ENCODE measurements at places on chromosomes 13 and 19.

GRCh38 chr13:73411067-73411809 lies 352.4 kb downstream of the KLF5 start:
- no peak for DNase-seq

DNA sequence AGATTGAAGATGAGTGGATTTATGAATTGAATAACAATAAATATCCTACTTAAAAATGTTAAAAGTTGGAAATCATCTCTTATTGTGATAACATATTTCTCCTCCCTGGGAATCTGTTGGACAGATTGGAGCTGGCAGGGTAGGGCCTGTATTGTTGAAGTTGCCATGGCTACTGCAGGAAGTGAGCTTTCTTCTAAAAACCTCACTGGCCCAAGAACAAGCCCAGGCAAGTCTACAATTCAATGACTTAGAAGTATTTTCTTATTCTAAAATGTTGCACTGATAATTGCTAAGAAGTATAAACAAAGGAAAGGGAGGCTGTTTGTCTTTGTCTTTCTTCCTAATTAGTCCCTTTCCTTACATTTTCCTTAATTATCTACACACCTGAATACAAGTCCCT lies 112.1 kb downstream of the DLEU7 start:
- no peak for DNase-seq

- DNase-seq, result no peak
Observed at GRCh38 chr13:83086088-83086487, 796.2 kb downstream of the SLITRK1 start.

DNA sequence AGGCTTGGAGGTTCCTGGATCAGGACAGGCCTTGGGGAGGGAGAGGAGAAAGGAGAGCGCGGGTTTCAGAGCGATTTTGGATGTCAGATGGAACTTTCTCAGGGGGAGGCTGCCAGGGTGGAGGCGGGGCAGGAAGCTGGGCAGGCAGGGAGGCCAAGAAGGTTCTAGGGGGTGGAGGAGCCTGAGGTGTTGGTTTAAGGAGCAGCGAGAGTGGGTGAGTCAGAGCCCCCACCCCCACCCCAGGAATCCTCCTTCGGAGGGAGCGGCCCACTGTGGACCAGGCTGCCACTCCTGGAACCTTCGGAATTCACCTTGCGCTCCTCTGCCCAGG lies 15.9 kb upstream of the NOP53 start:
- DNase-seq, result no peak

- DNase-seq, result no peak
Observed at GRCh38 chr13:53112522-53112921, 83.9 kb downstream of the OLFM4 start.

DNA sequence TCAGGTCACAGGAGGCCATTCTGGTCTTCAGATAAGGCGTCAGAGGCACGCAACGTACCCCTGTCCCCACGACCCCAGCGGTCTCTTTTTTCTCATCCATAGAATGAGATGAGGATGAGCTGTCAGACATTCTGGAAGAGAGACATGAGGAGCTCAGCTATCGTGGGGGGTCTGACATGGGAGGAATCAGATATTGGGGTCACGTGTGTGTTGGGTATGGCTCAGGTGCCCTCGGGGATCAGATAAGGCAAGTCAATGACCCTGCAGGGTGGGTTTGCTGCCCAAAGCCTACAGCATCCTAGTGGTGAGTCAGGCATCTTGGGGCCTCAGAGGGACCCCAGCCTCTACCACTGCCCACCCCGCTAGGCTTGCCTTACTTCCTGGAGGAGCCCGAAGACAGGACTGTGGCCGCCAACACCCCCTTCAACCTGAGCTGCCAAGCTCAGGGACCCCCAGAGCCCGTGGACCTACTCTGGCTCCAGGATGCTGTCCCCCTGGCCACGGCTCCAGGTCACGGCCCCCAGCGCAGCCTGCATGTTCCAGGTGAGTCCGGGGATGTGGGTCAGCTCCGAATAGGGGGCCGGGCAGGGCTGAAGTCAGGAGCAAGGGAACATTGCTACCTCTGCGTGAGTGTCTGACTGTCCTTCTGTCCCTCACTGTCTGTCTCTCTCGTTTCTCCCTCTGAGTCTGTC lies 2.6 kb downstream of the AXL start:
- no peak for DNase-seq

- no peak for DNase-seq
Observed at GRCh38 chr13:72255908-72256307, 388.9 kb upstream of the DACH1 start.

- no peak for DNase-seq
Observed at GRCh38 chr13:20393273-20394168, 132.1 kb downstream of the CRYL1 start.

All from stimulated activated CD4-positive, alpha-beta T cell treated with anti-CD3 and anti-CD28 coated beads, Interleukin-2, amount 100 ng/mL, for 48 hours (primary cell).